Lung microvascular endothelial cell (primary cell): ENCODE measurements at places on chromosomes 6 and 20. TPM values are rescaled to one million over a fixed set of nuclear protein-coding genes. Genes with fewer than 3 reads are reported as not detected.

The EYS gene
- under 0.01 TPM in 1 of 2 replicates, not detected in the other for total RNA-seq

The NOX3 gene
- total RNA-seq = not detected in 2 replicates

The VSTM2L gene
- total RNA-seq = under 0.01 TPM in 2 replicates

The MEP1A gene
- total RNA-seq = not detected in 2 replicates

The DLK2 gene
- 0.22 and 1.2 TPM in 2 replicates for total RNA-seq

The RNASET2 gene
- total RNA-seq = 6.0 and 8.1 TPM in 2 replicates
